Activated naive CD8-positive, alpha-beta T cell treated with anti-CD3 and anti-CD28 coated beads, Interleukin-2, amount 50 U/mL, for 16 hours (primary cell): ENCODE measurements at places on chromosomes 4 and X.

DNA sequence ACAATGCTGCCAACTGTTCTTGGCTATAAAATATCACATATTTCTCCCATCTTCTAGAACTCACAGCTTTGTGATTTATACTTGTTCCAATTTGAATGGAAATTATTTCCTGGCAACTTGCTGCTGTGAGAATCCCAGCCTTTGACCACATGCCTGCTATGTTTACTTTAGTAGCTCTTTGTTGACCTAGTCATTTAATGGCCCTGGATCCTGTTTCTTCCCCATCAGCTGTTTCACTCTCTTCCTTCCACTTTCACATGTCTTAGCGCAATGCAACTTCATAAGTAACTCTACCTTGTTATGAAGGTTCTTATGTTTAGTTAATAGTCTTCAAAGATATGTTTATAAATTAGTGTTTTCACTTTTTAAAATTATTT is 1973.6 kb upstream of the AGA start:
- no peak for DNase-seq

- no peak for DNase-seq
Observed at GRCh38 chr4:43357252-43357974, 464.9 kb downstream of the GRXCR1 start.

- no peak for DNase-seq
Observed at GRCh38 chrX:13666836-13667235, 13.9 kb downstream of the TCEANC start.

DNA sequence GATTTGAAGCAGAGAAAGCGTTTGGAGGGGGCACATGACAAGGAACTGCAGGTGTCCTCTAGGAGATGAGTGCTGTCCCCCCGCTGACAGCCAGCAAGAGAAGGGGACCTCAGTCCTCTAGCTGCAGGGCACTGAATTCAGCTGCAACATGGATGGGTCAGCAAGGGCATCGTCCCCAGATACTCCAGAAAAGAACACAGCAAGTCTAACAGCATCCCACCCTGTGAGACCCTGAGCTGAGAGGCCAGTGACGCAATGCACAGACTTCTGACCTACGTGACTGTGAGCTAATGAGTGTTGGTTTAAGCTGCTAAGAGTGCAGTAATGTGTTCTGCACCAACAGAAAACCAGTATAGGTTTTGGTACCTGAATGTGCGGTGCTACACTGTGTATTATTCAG is 11.6 kb upstream of the CENPVL2 start:
- DNase-seq: no peak

- no peak for DNase-seq
Observed at GRCh38 chrX:131609480-131609879, 65.6 kb downstream of the OR13H1 start.

DNA sequence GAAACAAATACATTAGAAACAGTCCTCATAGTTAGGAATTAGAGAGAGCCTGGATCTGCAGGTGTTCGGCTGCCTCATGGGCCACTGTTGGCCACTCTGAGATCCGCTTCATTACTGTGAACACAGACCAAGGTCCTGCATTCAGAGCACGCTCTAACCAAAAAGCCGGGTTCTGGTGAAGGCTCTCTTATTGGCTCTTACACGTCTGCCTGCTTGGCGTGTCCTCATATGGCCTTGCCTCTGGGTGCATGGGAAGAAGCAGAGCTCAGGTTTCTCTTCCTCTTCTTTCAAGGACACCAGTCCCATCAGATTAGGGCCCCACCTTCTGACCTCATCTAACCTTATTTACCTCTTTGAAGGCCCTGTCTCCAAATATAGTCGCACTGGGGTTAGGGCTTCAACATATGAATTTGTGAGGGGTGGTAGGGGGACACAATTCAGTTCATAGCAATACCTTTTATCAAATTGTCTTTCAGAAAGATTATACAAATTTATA is 37.1 kb upstream of the ELF2 start:
- no peak for DNase-seq

DNA sequence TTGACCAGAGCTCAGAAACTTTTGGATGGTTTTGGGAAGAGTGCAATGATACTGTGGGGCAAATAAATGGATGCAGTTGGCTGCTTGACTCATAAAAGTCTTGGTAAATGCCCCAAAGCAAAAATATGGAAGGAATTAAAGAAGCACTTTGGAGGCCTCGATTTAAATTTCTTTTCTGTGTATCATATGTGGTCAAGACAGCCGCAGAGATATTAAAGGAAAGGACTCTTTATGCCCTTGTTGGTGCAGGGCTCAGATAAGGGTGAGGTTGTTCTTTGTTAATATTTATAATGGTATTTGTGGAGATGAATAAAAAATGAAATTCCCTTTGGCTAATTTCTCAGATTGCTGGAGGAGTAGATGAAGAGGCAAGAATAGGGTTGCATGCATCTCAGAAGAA is 90.2 kb downstream of the NHS start:
- no peak for DNase-seq

GRCh38 chrX:152259150-152259549 is 120.8 kb upstream of the MAGEA10 start:
- DNase-seq: no peak

DNA sequence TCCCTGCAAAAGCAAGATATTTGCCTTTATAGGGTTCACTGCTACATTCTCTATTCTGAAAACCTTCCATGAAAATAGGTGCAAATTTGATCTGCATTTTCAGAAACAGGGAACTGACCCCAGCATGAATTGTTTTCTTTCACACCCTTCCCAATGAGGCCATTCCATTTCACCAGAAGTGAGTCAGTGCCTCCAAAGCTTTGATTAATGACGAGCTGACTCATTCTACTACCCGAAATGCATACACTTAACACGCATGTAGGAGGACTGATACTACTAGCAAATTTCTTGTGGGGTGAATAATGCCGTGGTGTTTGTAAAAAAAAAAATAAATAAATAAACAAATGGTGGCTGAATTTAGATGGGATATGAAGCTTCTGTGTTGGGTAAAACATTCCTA is 146.9 kb upstream of the FGF13 start:
- DNase-seq: no peak

DNA sequence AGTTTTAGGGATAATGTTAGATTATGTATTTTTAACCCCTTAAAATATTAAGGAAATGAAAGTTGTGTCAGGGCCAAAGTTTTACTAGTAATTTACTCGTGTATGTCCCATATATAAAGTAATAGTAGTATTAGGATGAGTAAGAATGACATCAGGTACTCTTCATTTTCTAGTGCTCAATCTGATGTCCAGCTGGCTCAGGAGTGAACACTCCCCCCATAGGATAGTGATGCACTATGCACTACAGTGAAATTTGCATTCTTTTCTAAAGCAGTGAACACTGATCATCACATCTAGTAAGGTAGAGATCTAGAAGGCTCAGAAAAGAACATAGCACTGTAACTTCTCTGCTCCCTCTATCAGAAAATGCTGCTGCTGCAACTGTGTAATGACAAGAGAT is 409.7 kb downstream of the GLUD2 start:
- DNase-seq: no peak
